ENCODE measurements at places on chromosomes 13 and 19. TPM values are rescaled to one million over a fixed set of nuclear protein-coding genes. Genes with fewer than 3 reads are reported as not detected.

The SERPINE3 gene
- not detected for total RNA-seq

The KCNC3 gene
- total RNA-seq: 5.9 TPM

DNA sequence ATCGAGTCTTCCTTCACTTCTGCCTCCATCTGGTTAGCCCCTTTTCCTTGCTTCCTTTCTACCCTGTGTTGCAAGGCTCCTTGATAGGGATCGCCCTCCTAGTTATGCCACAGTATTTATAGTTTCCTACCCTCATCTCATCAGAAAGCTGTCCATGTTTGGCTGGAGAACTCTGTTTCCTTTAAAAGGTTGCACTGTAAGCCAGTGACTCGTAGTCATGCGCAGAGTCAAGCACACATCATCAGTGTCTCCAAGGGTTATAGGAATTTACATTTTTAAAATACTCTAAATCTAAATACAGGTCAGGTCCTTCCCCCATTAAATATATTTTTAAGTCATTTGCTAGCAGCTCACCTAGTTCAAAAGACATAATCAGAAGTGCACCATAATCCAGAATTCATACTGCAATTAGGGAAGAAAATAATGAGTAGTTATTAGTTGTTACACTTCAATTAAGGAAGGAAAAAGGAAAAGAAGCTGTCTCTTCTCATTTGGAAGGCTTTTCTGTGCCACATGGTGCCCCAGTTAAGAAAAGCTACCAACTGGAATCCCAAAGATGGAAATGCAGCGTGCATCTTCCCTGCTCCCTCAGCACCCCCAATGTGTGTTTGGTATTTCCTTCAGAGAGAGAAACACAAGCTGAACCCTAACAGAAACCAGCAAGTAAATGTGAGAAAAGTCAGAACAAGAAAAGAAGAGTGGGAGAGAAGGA is 81.0 kb downstream of the GPR12 start:
- no peaks in the 10 kb centered on the region for H3K4me1 ChIP-seq
- no peak for DNase-seq
- no peak overlapping the region for H3K4me3 ChIP-seq
- peaks cover 17% of the 10 kb centered on the region for H3K36me3 ChIP-seq
- no peak overlapping the region for H3K27ac ChIP-seq

DNA sequence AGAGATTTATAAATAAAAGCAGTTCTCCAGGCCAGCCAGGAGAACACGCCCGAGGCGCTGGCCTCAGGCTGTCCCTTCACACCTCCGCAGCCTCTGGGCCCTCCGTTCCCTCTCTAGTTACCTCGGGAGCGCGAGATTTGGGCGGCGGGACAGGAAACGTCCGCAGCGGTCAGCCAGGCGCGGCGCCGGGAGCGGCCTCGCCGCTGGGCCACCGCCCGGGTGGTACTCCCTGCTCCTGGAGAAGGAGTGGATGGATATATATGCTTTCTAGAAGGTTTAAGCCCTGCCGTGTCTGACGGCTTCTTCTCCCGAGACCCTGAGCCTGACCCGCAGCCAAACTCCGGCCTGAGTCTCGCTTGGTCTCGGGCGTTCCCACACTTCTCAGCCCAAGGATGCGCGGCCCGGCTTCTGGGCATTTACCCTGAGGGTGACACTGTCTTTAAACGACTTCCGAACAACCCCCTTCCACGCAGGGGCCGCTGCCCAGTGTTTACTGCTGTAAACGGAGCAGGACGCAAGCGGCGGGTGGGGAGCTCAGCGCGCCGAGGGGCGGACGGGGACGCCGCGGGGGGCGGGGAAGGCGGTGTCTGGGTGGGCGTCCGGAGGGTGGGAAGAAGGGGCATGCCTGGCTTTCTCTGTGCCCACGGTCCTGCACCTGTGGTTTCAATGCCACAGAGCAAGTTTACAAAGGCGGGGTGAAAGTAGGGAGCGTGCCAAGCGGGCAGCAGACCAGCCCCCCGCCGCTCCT is 2.0 kb upstream of the ZIC2 start:
- peaks cover 35% of the 10 kb centered on the region for H3K4me1 ChIP-seq
- H3K27ac ChIP-seq: no peak overlapping the region
- no peak overlapping the region for H3K4me3 ChIP-seq

- no peak overlapping the region for H3K4me3 ChIP-seq
- no peaks in the 10 kb centered on the region for H3K36me3 ChIP-seq
- no peak overlapping the region for H3K27ac ChIP-seq
- H3K27me3 ChIP-seq: no peaks in the 10 kb centered on the region
These were observed 23.9 kb upstream of the SPART start for GRCh38 chr13:36370108-36370429.

The TUBA3C gene
- not detected for total RNA-seq

DNA sequence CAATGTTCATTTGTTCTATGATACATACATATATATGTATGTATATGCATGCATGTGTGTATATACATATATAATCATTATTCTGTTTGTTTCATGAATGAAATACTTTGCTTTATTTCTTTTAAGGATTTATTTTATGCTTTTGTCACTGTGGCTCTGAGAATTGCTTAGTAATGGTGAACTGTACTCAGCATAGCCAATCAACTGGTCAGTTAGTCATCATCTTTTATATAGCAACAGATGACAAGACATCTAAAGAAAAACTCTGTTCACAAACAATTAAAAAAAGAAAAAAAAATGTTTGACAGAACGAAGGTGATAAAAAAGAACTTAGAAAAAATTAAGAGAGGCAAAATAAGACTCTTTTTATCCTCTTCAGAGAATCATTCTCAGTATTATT is 1440.3 kb downstream of the PCDH9 start:
- DNase-seq: no peak
- no peak overlapping the region for H3K27ac ChIP-seq
- H3K27me3 ChIP-seq: no peaks in the 10 kb centered on the region
- no peak overlapping the region for H3K4me3 ChIP-seq
- H3K36me3 ChIP-seq: no peaks in the 10 kb centered on the region

All from thyroid gland (tissue), 4 donors.